ENCODE measurements at places on chromosomes 5 and 9.

GRCh38 chr9:135655317-135655716, 7.8 kb upstream of the LCN9 start:
- DNase-seq, result no peak

- no peak for DNase-seq
These were observed 52.0 kb upstream of the ABL1 start for GRCh38 chr9:130782886-130783530.

DNA sequence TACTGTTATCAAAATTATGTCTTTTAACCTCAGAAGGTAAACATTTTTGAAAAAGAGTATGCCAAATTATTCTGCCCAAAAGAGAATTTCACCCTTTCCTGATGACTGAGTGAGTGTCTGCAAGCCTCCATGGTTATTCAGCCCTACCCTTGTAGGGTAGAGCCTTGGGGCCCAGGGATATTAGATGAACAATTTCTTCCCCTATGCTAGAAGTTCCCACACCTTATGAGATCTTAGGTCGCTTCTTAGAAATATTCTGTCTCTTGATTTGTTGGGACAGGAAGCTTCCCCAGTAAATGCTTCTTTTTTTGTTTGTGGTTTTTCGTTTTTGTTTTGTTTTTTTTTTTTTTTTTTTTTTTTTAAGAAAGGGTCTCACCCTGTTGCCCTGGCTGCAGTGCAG, 3.1 kb downstream of the CRB2 start:
- DNase-seq, result no peak

- DNase-seq, result no peak
These were observed 31.6 kb upstream of the DTWD2 start for GRCh38 chr5:119019949-119020348.

DNA sequence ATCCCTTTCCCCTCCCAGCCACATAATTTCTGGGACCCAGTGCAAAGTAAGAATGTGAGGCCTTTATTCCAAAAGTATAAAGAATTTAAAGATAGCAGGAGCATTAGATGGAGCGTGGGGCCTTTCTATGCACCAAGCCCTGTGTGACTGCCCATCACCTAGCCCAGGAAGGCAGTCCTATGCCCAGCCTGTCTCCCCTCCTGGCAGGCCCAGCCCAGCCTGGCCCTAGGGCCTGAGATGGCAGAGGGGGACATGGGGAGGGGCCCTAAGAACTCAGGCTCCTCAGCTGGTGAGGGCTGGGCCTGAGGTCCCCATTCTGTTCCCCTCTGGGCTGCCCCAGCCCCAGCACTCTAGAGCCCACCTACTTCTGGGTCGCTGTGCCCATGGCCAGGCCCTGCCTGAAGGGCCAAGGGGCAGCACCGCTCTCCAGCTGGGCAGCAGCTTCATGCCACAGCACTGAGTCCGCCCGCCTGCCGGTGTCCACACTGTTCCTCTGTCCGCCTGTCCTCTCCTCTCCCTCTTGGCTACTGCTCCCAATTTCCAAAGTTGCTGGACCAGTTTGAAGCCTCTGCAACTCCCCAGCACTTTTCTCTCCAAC, 995 bp upstream of the SLC23A1 start:
- DNase-seq, result no peak

GRCh38 chr5:1801967-1802295, 724 bp downstream of the NDUFS6 start:
- DNase-seq, result no peak

DNA sequence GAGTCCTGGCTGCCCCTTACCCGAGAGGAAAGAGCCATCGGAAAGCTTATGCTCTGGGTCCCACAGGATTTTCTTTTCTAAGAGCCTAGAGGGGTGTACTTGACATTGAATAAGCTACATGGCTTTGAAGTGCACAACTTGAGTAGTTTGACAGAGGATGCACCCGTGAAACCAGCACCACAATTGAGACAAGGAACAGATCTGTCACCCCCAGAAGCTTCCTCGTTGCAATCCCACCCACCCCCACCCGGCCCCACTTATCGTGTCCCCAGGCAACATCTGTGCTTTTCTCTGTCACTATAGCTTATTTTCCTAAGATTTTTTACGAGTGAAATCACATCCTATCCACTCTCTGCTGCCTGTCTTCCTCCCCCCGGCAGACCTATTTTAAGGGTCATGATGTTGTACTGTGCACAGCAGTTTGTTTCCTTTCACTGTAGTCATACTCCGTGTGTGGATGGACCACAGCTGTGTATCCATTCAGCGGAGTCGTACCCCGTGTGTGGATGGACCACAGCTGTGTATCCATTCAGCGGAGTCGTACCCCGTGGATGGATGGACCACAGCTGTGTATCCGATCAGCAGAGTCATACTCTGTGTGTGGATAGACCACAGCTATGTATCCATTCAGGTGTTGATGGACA, 8.8 kb upstream of the FCN2 start:
- no peak for DNase-seq

DNA sequence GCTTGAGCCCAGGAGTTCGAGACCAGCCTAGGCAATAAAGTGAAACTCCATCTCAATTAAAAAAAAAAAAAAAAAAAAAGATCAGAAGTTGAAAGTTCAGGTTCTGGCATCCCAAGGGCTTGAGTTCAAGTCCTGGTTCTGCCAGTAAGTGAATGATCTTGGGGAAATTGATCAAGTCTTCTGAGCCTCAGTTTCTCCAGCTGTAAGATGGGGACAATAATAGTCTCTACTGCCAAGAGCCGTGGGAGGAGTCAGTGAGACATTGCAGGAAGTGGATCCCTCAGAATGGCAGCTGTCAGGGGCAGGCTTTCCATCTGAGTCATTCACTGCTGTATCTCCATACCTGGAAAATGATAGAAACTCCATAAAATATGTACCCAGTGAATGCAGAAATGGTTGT, 37.8 kb upstream of the FUBP3 start:
- DNase-seq, result no peak

DNA sequence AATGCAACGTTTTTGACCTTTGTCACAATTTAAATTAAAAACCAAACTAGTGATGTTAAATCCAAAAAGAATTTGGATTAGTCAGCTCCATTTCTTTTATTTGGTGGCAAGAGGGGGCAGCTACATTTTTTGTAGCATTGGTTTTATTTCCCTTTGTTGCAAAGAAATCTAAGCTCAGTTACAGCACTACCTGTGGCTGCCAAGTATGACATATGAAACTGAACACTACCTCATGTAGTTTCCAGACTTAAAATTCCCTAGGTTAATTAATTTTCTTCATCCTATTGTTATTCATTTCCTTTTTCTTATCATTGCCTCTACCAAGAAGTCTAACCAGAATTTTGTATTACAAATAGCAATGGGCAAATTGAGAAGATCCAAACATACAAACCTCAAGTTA, 393.5 kb downstream of the BRINP1 start:
- DNase-seq, result no peak
